ENCODE measurements at places on chromosomes 12 and 14. TPM values are rescaled to one million over a fixed set of nuclear protein-coding genes. Genes with fewer than 3 reads are reported as not detected.

- H3K4me1 ChIP-seq, result no peaks in the 10 kb centered on the region
- peaks cover 46% of the 10 kb centered on the region for H3K27me3 ChIP-seq
- H3K4me3 ChIP-seq, result no peak overlapping the region
- no peak for DNase-seq
- no peak overlapping the region for H3K27ac ChIP-seq
Observed at GRCh38 chr14:23430723-23431085, 4.8 kb downstream of the MYH7 start.

PMEL gene
- total RNA-seq, result 72.2 TPM

KRT83 gene
- total RNA-seq, result not detected

DNA sequence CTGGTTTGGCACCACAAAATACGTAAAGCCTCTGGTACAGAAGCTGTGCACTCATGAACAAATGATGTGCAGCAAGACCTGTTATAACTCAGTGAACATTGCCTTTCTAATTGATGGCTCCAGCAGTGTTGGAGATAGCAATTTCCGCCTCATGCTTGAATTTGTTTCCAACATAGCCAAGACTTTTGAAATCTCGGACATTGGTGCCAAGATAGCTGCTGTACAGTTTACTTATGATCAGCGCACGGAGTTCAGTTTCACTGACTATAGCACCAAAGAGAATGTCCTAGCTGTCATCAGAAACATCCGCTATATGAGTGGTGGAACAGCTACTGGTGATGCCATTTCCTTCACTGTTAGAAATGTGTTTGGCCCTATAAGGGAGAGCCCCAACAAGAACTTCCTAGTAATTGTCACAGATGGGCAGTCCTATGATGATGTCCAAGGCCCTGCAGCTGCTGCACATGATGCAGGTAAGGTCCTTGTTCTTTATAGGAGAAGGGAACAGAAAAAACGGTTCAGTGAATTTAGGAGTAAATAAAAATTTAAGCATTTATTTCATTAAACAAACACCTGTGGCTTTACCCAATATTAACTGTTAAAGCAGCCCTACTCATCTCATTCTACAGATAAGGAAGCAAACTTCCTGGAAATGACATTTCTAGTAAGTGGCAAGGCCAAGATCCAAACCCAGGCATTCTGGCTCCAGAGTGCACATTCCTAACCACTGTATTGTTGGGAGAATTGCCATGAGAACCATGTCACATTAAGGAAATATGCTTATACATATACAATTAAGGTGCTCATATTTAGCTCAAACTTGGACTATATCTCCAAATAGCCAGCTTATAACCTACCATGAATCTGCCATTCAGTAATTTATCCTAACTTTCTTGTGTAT is 11.7 kb downstream of the COCH start:
- no peak overlapping the region for H3K4me3 ChIP-seq
- no peak for DNase-seq
- no peaks in the 10 kb centered on the region for H3K4me1 ChIP-seq
- H3K27ac ChIP-seq, result no peak overlapping the region
- H3K27me3 ChIP-seq, result no peaks in the 10 kb centered on the region

- peaks cover 9% of the 10 kb centered on the region for H3K36me3 ChIP-seq
- peaks cover 29% of the 10 kb centered on the region for H3K4me1 ChIP-seq
- H3K27me3 ChIP-seq, result peaks cover 4% of the 10 kb centered on the region
- peak overlapping the region; percentile 86 for H3K27ac ChIP-seq
- H3K4me3 ChIP-seq, result peak overlapping the region; percentile 91
Observed at GRCh38 chr12:26833743-26834490, 923 bp upstream of the ITPR2 start.

Data from WTC11 (cell line).